GM23248 (cell line): ENCODE measurements at places on chromosomes 6 and 20. TPM values are rescaled to one million over a fixed set of nuclear protein-coding genes. Genes with fewer than 3 reads are reported as not detected.

The SMLR1 gene
- total RNA-seq: not detected in 2 replicates

The POPDC3 gene
- 37.4 and 45.1 TPM in 2 replicates for total RNA-seq

- peak; percentile 73 for DNase-seq
Observed at GRCh38 chr6:137944793-137945498, 77.9 kb downstream of the TNFAIP3 start.

The CAGE1 gene
- total RNA-seq: not detected in 2 replicates

The BMP2 gene
- total RNA-seq: 0.38 and 0.76 TPM in 2 replicates

The BFSP1 gene
- total RNA-seq: 0.25 and 0.32 TPM in 2 replicates

DNA sequence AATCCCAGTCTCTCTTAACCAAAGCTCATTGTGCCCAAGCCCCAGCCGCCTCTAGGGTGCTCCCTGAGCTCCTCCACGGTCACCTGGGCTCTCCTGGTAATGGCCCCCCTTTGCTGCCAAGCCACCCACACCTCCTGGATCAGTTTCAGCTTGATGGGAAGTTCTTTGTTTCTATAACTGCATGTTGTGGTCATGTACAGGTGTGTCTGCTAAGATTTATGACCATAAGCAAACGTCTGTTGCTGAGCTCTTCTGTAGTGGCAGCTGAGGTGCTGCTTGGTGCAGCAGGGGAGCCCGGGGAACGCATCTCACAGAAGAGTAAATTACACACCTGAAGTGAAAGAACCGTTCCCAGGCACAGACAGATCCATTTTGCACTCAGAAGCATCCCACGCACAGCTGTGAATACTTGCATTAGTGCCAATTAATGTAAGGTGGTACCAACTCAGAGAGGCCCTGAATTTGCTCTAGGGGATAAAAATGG is 194.6 kb upstream of the ARID1B start:
- no peak for DNase-seq

GRCh38 chr20:38799203-38799602 is 6.3 kb upstream of the PPP1R16B start:
- DNase-seq: no peak

The HAO1 gene
- not detected in 2 replicates for total RNA-seq

DNA sequence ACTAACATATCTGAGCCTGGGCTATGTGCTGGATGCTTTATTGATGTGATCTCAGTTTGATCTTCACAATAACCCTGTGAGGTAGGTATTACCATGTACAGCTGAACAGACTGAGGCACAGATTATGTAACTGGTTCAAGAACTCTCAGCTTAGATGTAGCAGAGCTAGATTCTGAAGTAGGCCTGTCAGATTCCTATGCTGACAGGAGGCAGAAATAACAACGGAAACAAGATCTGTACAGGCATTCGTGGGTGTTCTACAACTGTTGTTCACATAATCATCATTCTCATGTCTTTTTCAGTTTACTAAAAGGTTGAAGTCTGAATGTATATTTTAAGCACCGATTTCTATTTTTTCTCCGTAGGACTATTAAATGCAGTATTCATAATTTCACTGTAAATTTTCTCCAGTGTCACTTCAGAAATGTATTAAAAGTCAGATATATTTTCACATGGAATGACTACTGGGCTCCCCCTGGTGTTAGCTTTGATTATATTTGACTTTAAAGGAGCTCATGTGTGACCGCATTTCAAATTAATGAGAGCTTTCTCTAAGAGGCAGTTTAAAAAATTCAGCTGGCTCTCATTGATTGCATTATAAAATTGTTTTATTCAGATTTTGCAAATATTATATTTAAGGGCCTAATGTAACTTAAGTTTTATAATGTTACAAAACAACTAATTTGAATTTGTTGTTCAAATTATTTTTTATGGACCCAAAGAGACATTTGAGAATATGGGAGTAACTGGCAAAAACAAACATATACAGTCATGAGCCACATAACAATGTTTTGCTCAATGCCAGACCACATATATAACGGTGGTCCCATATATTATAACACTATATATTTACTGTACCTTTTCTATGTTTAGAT is 36.4 kb upstream of the SLC17A4 start:
- peak; percentile 62 for DNase-seq

- peak; percentile 70 for DNase-seq
Observed at GRCh38 chr20:58135441-58136148, 92.9 kb downstream of the ANKRD60 start.

DNA sequence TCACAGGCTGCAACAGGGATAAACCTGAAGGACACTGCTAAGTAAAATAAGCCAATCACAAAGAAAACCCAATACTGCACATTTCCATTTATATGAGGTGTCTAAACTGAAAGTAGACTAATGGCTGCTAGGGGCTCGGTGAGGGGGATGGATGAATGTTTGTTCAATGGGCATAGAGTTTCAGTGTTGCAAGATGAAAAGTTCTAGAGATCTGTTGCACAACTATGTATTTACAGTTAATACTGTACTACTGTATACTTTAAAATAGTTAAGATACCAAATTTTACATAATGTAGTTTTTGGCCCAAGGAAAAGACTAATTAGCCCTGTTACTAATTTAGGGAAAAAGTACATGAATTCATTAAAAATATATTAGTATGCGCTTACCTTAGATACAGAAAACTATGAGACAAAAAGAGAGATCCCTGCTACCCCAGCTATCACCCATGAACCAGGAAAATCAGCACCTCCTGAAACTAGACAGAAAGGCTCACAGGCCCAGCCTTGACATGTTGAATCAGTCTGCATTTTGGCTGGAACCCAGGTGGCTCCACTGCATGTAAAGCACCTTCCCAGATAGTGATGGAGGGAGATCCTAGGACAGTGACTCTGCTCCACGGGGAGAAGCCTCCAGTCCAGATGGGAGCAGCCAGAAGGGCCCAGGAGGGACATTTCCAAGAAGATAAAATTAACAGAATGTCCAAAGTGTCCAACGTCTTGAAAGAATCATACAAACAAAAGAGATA is 16.1 kb downstream of the HLA-F start:
- no peak for DNase-seq

The SIRPA gene
- 73.5 and 93.3 TPM in 2 replicates for total RNA-seq

DNA sequence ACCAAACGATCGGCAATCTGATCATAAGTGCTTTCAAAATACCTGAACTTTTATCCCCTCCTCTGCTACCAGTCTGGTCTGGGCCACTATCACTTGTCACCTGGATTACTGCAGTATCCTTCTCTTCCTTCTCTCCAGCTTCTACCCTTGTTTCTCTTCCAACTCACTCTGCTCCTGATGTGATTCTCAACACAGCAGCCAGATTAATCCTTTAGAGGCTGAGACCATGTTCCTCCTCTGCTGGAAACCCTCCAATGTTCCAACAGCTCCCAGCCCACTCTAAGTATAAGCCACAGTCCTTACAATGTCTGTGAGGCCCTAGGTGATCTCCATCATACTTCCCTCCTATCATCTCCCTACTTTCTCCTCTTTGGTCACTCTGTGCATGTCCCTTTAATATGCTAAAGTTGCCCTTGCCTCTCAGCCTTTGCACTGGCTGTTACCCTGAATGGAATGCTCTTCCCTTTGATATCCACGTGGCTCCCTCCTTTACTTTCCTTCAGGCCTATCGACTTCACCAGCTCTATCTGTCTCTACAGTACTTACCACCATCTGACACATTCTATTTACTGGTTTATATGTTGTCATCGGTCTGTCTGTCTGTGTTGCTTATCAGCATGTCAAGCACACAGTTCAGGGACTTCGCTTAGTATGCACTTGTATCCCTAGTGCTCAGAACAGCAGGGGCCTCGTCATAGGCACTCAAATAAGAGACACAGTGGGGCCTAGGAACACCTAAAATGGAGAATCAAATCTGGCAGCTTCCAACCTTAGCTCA is 35.0 kb upstream of the RNF24 start:
- no peak for DNase-seq

DNA sequence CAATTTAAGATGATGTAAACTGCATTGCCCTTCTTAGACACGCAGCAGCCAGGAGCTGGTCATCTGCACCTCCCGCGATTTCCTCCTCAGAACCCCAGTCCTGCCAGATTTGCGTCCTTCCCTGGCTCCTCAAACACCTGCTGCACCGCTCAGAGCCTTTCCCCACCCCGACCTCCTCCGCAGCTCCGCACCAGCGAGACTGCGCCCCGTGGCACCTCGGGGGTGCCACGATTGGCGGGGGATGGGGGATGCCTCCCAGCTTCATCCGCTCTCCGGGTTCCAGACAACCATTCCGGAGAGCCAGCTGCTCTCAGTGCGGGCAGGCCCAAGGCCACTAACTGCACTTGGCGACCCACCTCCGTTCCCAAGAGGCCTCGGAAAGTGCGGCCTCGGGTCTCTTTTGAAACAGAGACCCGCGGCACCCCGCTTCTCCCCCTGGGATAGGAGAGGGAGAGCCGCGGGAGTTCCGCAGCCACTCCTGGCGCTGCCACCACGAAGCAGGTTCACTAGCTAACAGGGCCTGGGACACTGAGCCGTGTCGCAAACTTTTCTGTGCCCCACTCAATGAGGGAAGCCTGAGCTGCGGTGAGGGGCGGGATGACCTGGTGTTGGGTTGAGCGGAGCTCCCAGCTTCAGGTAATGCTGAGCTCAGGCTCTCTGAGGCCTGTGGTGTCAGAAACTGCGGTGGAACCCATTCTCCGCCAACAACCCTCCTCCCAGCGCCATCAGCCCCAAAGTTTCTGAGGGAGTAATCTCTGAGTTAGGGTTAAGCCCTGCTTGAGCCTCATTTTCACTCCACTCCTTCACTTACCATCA is 7.3 kb upstream of the TFAP2A start:
- no peak for DNase-seq

The PCSK2 gene
- not detected in 2 replicates for total RNA-seq

DNA sequence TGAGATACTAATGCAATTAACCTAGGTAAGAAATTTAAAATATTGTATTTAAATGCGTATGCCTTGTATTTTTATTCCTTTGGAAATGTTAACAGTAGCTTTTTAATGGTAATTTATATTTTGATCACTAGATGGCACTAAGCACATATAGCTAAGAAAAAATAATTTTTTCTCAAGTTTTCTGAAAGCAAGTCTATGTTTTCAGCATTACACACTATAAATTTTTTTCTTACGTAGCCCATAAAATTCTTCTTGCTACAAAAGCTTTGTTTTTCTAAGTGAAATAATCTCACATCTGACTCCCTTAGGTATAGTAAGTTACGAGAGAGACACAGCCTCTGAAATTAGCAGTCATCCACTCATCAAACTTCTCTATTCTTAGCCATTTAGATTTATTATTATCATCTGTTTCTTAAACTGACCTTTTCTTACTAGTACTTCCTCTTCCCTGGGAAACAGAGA is 35.7 kb downstream of the TSPYL4 start:
- peak; percentile 62 for DNase-seq

The ASIP gene
- not detected in 2 replicates for total RNA-seq

The CRISP2 gene
- not detected in 2 replicates for total RNA-seq

DNA sequence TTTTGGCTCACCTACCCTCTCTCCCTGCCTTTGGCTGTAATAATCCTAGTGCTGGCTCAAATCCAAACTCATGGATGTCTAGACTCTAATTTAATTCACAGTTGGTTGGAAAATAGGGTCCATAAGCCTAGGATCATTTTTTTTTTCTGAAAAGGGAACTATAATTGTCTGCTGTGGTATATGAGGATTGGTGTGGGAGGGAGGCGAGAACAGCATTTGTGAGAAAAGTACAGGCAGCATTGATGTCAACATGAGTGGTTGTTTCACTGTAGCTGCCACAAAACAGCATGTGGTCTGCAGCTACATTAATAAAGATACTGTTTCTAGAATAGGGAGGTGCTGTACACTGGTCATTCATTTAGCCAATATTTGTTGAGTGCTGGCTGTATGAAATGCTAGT is 18.6 kb upstream of the POLR1H start:
- DNase-seq: no peak

DNA sequence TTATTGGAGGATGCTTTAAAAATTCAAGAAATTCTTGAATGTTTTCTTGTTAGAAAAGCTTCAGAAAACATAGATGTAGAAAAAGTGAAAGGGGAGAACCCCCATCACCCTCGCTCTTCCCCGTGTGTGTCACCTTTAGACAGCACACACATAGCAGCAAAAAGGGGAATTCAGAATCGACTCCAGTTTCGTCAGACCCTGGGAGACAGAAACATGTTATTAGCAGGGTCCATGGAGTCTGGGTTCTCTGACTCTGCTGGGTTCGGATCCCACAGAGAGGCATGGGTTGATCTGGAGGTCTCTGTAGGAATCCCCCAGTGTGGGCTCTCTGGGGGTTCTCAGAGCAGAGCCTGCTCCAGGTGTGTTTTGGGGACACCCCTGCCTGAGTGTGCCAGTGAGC is 43.7 kb downstream of the ARHGAP40 start:
- DNase-seq: no peak

- peak; percentile 80 for DNase-seq
Observed at GRCh38 chr20:48620507-48621375, 207.1 kb downstream of the PREX1 start.

DNA sequence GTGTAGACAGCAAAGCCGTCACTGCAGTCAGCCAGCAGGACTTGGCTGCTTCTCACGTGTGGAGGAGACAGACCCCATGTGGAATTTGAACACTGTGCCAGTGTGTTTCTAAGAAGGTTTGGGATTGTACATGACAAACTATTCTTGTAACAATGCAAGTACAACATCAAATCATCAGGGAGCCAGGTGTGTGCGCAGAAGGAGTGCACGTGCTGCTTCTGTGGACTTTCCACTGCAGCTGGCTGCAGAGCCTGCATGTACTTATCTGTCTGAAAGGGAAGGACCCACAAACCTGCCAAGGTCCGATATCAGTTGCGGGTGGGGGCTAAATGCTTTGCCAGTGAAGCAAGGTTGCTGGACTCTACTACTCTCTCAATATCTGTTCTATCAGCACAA is 211.6 kb downstream of the WDR27 start:
- DNase-seq: peak; percentile 5

The TCFL5 gene
- 17.5 and 18.5 TPM in 2 replicates for total RNA-seq

- no peak for DNase-seq
Observed at GRCh38 chr20:48763216-48763914, 64.4 kb downstream of the PREX1 start.

DNA sequence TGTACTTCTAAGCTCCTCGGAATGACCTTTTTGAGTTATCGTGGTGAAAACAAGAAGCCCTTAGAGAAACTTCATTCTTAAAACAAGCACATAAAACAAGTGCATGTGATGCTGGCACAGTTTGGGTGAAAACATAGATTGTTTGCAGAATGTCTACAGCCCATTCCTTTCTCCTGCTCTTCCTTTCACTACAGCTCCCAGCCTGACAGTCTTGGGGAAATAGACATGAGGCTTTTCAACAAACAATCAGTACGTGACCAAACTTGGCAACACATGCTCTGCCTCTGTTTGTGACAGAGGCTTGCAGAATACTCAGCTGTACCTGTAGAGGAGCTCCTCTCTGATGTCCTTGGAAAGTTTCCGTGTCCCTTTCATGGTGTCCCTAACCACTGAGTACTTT is 321.6 kb downstream of the ZFAND3 start:
- DNase-seq: no peak

The RIPOR3 gene
- total RNA-seq: 0.76 TPM in 1 of 2 replicates, not detected in the other

The AKAP7 gene
- 8.2 and 11.5 TPM in 2 replicates for total RNA-seq
